ENCODE measurements at places on chromosomes 3 and 15.

DNA sequence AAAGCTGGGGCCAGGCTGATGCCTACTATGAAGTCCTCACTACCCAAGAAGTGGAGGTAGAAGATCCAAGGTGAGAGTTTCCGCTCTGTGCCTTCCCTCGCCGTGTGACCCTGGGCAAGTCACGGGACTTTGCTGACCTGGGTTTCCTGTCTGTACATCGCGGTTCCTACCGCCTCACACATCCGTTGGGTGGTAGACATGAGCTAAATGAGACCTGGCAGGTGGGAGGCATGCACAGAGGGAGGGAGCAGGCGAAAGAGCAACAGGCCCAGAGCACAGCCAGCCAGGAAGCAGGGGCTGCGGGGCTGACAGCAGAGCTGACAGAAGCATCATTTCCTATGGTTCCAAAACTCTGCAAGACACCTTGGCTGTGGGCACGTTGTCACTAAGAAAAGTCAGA is 157.3 kb upstream of the BHLHE40 start:
- DNase-seq: no peak

- no peak for DNase-seq
These were observed 39.7 kb downstream of the PGPEP1L start for GRCh38 chr15:98967916-98968315.

- no peak for DNase-seq
These were observed 10.0 kb downstream of the FAM98B start for GRCh38 chr15:38463893-38464292.

- DNase-seq: no peak
These were observed 8.0 kb upstream of the ANKRD28 start for GRCh38 chr3:15805756-15806266.

GRCh38 chr3:58492494-58492905 is 604 bp downstream of the KCTD6 start:
- no peak for DNase-seq

DNA sequence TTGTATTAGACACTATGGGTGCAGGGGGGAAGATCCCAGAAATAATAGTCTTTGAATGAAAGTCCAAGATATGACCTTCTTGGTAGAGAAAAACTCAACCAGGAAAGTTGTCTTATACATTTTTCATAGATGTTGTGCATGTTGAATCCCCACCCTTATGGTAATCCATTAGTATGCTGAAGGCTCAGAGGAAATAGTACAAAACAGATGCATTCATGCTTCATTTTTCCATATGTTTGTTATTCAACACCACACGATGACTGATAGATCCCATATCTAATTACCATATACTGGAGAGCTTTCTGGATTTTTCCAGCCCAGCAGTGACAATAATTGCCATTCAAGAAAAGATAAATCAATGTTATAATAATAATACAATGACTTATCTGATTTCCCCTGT is 487.4 kb downstream of the FGF12 start:
- DNase-seq: no peak

GRCh38 chr15:65902373-65902772 is 33.1 kb downstream of the RAB11A start:
- peak; percentile 41 for DNase-seq

DNA sequence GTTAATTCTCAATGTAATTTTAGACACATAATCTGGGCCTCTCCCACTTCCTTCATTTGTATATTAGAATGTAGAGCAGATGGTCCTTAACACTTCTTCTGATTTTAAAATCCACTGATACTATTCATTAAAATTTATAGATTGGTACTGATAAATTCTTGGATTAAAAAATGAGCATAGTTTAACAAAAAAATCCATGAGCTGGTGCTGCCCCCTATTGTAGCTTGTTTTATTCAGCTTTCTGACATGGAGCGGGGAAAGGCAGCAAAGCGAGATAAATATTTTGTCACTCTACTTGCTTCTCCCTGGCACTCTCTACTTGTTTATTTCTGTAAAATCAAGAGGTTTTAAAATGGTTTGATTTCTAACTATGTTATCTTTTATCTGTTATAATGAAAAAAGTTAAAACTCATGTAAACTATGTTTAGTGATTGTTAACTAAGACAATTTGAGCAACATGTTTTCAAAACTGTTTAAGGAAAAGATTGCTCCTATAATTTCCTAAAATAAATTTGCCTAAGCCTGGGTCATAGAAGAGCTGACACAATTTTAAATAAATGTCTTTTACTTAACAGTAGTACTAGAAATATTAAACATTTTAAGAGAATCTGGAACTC is 26.5 kb upstream of the PLOD2 start:
- no peak for DNase-seq
